Activated T-helper 2 cell treated with anti-CD3 and anti-CD28 coated beads, Interferon-gamma antibody, Interleukin-2, Interleukin-4, amounts not matched to agents 10 μg/mL and 5 μg/mL and 100 μg/mL, durations not matched to agents 14 hours and 24 hours and 36 hours (primary cell): ENCODE measurements at places on chromosomes 6 and 20. TPM values are rescaled to one million over a fixed set of nuclear protein-coding genes. Genes with fewer than 3 reads are reported as not detected.

The RGS17 gene
- total RNA-seq = not detected in 2 replicates

The CLVS2 gene
- total RNA-seq = not detected in 2 replicates

The CCDC170 gene
- total RNA-seq = not detected in 2 replicates

The PRDM1 gene
- total RNA-seq = 49.1 and 52.3 TPM in 2 replicates

The RIMS1 gene
- not detected in 2 replicates for total RNA-seq

The SYCP2 gene
- 4.6 and 4.9 TPM in 2 replicates for total RNA-seq

The FGD2 gene
- total RNA-seq = 0.64 and 0.87 TPM in 2 replicates

The OOEP gene
- 0.46 TPM in 1 of 2 replicates, not detected in the other for total RNA-seq

The SLC22A1 gene
- 1.2 and 1.4 TPM in 2 replicates for total RNA-seq

The CST2 gene
- not detected in 2 replicates for total RNA-seq

The LY6G5B gene
- 31.0 and 32.1 TPM in 2 replicates for total RNA-seq

The UNC5CL gene
- total RNA-seq = 1.1 and 1.6 TPM in 2 replicates

The TSPO2 gene
- not detected in 2 replicates for total RNA-seq

The ZFAND3 gene
- total RNA-seq = 30.8 and 34.3 TPM in 2 replicates

The GHRH gene
- not detected in 2 replicates for total RNA-seq

The UTRN gene
- 48.6 and 54.6 TPM in 2 replicates for total RNA-seq

The ADGRG6 gene
- 0.07 TPM in 1 of 2 replicates, not detected in the other for total RNA-seq

The PTCHD4 gene
- not detected in 2 replicates for total RNA-seq

The SMOC2 gene
- not detected in 2 replicates for total RNA-seq

The PDYN gene
- total RNA-seq = not detected in 2 replicates

The COL19A1 gene
- total RNA-seq = 0.14 and 0.16 TPM in 2 replicates

The SIGLEC1 gene
- not detected in 2 replicates for total RNA-seq

The MEI4 gene
- total RNA-seq = not detected in 2 replicates

The CTAGE9 gene
- not detected in 2 replicates for total RNA-seq

The CYP24A1 gene
- total RNA-seq = not detected in 2 replicates

The POLR3F gene
- 12.5 and 13.5 TPM in 2 replicates for total RNA-seq

The COQ3 gene
- 12.9 and 13.7 TPM in 2 replicates for total RNA-seq

The ADGB gene
- 0.39 TPM in 1 of 2 replicates, not detected in the other for total RNA-seq

The SGK2 gene
- 0.25 and 0.32 TPM in 2 replicates for total RNA-seq

The BPIFB1 gene
- total RNA-seq = not detected in 2 replicates

The PROKR2 gene
- not detected in 2 replicates for total RNA-seq

The C6orf141 gene
- total RNA-seq = not detected in 2 replicates

The EEF1A2 gene
- total RNA-seq = 1.4 and 2.4 TPM in 2 replicates

The SNX9 gene
- 55.3 and 55.6 TPM in 2 replicates for total RNA-seq

The PDE10A gene
- 0.05 TPM in 1 of 2 replicates, not detected in the other for total RNA-seq

The PABPC1L gene
- total RNA-seq = 83.6 and 94.1 TPM in 2 replicates

The HSPA12B gene
- 0.05 TPM in 1 of 2 replicates, not detected in the other for total RNA-seq

The PRR18 gene
- total RNA-seq = 0.14 and 0.25 TPM in 2 replicates

The PRELID3B gene
- 106 and 112 TPM in 2 replicates for total RNA-seq

The VGLL2 gene
- not detected in 2 replicates for total RNA-seq
